Esophagus squamous epithelium (tissue), 5 donors: ENCODE measurements at places on chromosomes 1 and 21. TPM values are rescaled to one million over a fixed set of nuclear protein-coding genes. Genes with fewer than 3 reads are reported as not detected.

- no peak for DNase-seq
Observed at GRCh38 chr1:232059726-232060374, 433.3 kb downstream of the DISC1 start.

GRCh38 chr1:208628022-208628914, 384.1 kb upstream of the PLXNA2 start:
- no peak for DNase-seq

- DNase-seq = no peak
Observed at GRCh38 chr1:16441282-16441665, 750 bp downstream of the NECAP2 start.

DNA sequence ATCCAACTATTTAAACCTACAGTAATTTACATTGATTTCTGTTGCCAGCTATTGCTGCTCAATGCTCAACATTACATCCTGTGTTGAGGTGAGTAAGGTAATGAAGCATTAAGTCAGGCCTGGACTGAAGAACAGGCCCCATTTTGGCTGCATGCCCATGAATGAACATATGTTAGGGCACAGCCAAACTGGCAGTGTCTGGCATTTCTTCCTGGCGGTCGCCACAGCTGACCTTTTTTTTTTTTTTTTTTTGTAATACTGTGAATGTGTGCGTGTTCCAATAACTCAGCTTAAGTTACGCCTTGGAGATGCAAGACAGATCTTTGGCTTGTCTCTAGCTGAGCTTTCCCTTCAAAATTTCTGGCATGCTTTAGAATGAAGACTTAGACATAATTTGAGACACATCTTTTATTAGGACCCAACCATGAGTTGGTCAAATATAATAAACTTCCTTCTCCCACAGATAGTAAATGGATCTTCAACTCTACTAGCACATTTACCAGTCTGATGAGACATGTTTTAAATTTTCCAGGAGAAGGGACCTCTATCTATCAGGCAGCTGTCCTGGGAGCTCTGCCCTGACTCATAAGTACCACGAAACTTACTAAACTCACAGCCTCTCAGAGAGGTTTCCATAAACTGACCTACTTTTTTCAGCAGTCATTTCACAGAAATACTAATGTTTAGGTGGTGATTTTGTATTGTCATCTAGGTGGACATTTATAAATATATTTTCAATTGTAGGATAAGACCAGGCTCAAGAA, 341.1 kb upstream of the RUNX1 start:
- DNase-seq = no peak

- DNase-seq = no peak
Observed at GRCh38 chr1:117656202-117656641, 50.4 kb downstream of the TENT5C start.

DNA sequence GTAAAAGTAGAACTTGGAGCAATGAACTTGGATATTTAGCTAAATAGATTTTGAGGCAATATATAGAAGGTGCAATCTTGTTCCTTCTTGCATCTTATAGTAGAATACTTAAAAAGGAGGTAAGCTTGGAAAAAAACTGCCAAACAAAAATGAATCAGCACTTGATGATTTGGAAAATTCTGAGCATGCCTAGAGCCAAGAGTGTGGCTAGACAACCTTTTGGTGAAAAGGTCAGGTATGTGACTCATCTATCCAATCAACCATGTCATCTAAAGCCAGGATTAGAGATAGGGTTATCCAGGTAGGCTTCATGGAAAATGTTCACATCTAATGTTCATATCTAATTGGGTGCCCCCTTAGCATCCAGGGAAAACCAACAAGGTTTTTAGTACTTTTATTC, 515.0 kb downstream of the COL11A1 start:
- DNase-seq = no peak

- no peak for DNase-seq
Observed at GRCh38 chr21:42768324-42769121, 110.8 kb downstream of the WDR4 start.

GRCh38 chr1:168110896-168111545, 25.7 kb downstream of the GPR161 start:
- no peak for DNase-seq

DNA sequence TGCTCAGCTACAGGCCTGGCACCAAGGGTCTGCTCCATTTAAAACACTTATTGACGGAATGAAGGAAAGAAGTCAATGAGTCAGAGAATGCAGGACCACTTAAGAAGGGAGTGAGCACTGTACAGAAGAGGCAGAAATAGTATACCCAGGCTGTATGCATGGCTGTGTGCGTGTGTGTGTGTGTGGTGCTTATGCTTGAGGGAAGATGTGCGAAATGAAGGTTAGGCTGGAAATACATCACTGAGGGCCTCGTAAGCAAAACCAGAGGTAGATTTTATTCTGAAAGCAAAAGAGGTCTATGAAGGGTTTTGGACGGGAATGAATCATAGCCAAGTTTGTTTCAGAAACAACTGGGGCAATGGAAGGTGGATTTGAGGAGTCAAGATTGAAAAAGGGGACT, 9.7 kb upstream of the ADGRB2 start:
- no peak for DNase-seq

Gene OR2T29
- total RNA-seq = not detected

Gene SV2A
- total RNA-seq = 0.53 TPM

Gene BMP8B
- total RNA-seq = 0.57 TPM
